Choroid plexus epithelial cell (primary cell): ENCODE measurements at places on chromosomes 1 and 21.

- DNase-seq = peak; percentile 19
Observed at GRCh38 chr1:245843101-245843500, 664.0 kb downstream of the SMYD3 start.

DNA sequence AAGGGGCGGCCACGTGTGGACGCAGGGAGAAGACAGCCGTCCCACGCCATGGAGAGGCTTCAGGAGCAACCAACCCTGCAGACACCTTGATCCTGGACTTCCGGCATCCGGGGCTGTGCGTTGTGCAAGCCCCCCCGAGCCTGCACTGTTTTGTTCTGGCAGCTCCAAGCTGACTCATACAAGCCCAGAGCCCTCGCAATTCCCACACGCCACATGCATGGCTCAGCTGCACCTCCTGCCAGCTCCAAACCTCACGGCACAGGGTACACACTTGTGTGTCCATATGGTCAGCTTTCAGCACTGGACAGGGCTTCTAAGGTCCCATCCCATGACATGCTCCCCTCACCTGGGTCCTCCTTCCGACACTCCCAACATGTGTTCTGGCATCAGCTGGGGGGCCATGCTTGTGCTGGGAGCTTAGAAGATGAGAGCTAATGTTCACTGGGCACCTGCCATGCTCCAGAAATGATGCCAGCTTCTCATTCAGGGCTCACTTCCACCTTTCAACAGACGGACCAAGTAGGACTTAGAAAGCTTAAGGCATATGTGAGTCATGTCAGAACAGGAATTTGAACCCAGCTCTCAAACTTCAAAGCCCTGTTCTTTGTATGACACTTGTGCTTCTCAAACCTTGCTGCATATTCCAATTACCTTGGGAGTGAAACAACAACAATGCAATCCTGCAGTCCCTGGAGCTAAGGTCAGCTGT, 137.3 kb downstream of the PGBD5 start:
- peak; percentile 12 for DNase-seq

DNA sequence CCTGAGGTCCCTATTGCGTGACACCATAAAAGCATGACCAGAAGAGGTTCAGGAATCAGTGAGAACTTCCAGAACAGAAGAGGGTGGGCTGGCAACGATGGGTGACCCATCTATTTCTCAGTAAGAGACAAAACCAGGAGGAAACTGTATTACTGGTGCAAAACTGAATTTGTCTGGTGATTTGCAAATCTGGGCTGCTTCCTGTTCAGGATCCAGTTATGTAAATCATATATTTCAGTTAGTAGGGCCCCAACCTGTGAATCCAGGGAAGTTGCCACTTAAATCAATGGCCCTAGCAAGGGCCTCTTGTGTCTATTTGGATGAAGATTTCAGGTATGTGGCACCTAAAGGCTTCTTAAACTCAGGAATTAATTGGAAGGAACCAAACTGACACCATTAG, 23.1 kb upstream of the SMAP2 start:
- DNase-seq = no peak

DNA sequence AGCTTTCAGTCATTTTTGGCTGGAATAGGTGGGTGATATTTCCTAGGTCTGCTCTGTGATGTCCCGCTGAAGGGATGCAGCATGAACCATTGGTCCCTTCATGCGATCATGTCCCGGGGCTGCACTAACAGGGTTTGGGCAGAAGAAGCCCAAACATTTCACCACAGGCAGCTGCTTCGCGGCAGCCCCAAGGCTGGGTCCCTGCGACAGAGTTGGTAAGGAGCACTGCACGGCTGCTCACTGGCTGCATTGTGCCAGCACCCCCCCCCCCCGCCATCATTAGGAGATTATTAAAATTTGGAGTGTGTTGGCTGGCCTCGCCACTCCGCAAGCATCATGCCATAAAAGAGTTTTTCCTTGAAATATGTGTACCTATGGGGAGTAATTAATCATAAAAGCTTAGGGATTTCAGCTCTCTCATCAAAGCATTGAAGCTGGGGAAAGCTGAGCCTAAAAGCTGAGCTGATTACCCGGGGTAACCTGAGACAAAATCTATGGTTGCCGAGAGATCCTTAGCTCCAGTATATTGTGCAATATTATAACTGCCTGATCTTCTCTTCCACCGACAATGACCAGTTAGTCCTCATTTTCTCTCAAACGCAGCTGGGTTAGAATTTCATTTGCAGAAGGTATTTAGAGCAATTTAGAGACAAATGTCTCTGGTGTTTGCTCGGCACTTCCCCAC, 62.5 kb downstream of the PEX14 start:
- no peak for DNase-seq

- DNase-seq = no peak
Observed at GRCh38 chr1:25106352-25106751, 126.0 kb downstream of the SYF2 start.

- no peak for DNase-seq
Observed at GRCh38 chr21:29124645-29125044, 5.8 kb upstream of the MAP3K7CL start.
